ENCODE measurements at places on chromosomes 12 and 14.

DNA sequence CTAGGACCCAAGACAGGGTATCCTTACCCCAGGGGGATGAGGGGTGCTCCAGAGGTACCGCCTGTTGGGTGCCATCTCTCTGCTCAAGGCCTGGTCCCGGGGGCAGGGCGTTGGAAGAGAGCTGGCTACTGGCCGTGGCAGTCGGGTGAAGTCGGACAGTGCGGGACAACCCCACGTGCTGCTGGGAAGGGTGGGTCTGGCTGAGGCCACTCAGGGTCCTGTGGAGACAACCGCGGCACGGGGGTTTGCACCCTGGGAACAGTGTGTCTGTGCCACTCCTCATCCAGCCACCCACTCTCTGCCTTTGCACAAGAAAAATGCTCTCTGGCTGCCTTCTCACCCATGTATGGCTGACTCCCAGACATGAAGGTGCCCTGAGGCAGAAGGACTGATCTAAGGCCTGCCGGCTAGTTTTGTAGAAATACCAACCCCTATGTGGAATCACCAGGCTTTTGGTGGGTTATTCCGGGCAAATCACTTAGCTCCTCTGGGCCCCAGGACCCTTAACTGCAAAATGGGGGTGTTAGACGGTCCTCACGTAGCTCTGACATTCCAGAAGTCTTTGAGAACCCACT lies 56.5 kb downstream of the LTBP2 start:
- no peak for DNase-seq

DNA sequence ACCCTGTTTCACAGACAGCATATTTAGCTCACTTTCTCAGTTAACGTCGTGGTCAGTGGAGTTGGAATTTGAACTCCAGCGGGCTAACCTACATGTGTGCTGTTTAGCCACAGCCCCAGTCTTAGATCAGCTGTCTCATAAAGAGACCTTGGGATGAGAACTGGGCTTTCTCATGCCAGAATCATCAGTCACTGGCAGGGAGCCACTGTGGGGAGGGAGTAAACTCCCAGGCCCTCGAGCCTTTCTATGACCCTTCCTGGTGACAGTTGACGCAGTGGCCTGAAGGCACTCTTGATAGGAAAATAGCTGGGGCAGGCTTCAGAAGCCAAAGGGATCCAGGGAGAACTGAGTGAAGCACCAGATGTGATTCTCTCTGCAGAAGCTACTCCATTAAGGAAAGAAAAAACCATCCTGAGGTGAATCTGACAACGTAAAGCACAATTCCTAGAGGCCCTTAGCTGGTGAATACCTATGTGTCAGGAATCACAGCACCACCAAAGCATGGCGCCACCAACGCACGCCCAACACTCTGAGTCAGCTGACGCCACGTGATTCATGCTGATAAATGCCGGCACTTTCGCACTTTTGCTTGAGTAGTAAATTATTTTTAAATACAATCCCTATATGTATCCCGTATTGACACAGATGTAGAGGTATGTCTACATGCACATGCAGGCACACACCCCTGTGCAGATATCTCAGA lies 279.6 kb upstream of the TMEM132C start:
- DNase-seq, result no peak

GRCh38 chr14:101412739-101413138 lies 148.6 kb upstream of the DIO3 start:
- no peak for DNase-seq

- DNase-seq, result no peak
Observed at GRCh38 chr12:1291601-1292332, 300.7 kb downstream of the ERC1 start.

GRCh38 chr12:132660996-132661395 lies 26.1 kb downstream of the POLE start:
- DNase-seq, result no peak

- no peak for DNase-seq
Observed at GRCh38 chr12:82099216-82099615, 259.0 kb downstream of the CCDC59 start.

DNA sequence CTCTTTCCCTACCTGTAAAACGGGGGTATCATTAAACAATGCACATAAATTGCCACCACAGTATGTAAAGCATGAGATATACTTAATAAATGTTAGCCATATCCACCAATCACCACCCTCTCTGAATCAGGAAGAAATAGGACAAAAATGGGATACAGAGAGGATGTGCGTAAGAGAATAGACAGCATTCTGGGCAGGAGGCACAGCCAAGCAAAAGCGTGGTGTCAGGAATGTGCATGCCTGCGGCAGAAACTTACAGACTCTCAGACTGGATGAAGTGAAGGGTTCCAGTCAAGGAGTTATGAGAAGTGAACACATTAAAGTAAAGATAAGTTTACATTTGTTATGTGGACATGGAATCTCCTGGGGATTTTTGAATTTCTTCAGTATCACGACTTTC lies 121.7 kb upstream of the MDM1 start:
- no peak for DNase-seq

DNA sequence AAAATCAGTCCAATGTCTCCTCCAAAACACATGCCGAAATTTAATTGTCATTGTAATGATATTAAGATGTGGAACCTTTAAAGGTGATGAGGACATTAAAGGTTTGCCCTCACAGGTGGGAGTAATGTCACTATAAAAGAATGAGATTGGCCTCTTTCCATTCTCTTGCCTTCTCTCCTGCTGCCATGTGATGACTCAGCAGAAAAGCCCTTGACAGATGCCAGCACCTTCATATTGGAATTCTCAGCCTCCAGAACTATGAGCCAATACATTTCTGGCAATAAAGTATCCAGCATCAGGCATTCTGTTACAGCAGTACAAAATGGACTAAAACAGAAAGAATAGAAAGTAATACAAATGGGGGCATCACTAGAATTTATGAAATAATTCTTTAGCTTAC lies 609.7 kb downstream of the SLC16A7 start:
- DNase-seq, result no peak

GRCh38 chr14:21414137-21414631 lies 30.4 kb upstream of the SUPT16H start:
- DNase-seq, result no peak

DNA sequence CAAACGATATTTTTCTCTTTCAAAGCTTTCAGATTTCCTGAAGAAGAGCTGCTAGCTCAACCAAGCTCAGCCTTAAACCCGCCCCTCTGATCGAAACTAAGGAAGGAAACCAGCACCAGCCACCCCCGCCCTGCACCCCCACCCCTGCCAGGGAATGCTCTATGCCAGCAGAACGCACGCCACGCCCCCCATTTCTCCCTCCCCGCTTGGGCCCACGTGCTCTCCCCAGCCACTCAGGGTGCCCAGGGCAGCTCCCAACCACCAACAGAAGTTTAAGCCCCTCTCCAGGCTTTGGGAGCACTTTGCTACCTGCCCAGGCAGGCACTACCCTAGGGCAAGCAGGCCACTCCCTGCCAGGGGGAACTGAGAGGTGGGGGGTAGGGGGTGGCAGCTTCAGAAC lies 18.8 kb upstream of the KRT78 start:
- DNase-seq, result peak; percentile 41

GRCh38 chr12:124695861-124696260 lies 128.4 kb upstream of the NCOR2 start:
- DNase-seq, result no peak

DNA sequence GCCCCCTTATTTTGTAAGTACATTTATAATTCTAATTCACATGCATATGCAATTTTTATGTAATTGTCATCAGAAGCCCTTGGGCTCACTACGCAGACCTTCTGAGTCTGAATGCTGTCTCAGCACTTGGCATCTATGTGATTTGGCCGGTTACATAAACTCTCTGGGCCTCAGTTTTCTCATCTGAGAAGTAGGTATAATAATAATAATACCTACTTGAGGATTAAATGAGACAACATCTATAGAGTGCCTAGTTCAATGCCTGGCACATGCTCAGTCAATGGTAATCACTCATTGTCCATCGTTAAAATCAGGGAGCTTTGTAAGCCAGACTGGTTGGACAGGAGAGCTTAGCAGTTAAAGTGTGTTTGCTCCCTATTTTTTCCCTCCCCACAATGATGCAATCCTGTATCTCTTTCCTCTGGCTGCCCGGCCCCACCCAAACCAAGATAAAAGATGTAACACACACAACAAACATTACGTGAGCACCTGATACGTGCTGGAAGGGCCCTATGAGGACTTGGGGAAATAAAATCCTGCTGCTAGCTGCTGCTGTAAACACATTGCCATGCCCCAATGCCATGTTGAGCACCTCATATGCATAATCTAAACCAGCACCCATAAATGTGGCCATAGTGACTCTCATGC lies 235.0 kb downstream of the CRADD start:
- no peak for DNase-seq

- no peak for DNase-seq
Observed at GRCh38 chr12:110917961-110918360, 2.4 kb downstream of the MYL2 start.

GRCh38 chr12:12445165-12445881 lies 88.4 kb downstream of the BORCS5 start:
- DNase-seq, result no peak

- DNase-seq, result no peak
Observed at GRCh38 chr12:10740182-10740581, 17.1 kb upstream of the YBX3 start.

DNA sequence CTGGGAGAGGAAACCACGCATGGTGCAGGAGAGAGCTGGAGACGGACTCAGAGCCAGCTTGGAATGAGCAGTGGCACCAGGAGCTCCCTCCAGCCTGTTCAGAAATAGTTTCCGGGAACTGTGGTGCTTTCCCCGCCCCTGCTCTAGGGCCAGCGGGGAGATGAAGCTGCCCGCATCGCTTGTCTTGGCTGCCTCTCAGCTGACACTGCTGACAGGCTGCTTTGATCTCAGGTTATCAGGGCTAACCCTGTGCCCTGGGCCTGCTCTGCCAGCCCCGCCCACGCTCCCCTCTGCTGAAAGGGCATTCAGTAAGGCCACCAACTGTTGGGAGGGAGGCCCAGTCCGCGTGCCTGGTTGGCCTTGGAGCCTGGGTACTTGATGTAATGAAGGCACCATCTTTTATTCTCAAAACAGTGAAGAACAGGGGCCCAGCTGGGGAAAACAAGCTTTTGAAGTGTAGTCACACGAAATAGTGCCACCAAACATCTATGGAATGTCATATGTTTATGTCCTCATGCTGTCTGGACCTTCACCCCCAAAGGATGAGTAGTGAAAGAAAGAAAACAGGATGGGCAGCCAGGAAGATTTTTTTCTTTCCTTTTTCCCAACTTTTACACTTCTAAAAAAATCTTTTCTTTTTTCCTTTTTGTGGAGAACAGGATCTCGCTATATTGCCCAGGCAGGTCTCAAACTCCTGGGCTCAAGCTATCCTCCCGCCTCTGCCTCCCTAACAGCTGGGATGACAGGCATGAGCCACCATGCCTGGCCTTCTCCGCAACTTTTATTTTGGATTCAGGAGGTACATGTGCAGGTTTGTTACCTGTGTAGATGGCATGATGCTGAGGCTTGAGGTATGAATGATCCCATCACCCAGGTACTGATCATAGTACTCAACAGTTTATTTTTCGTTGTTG lies 115.9 kb upstream of the TBX3 start:
- no peak for DNase-seq

GRCh38 chr14:61636291-61636690 lies 59.0 kb upstream of the HIF1A start:
- no peak for DNase-seq

- DNase-seq, result no peak
Observed at GRCh38 chr12:130474599-130475269, 137.0 kb downstream of the PIWIL1 start.

GRCh38 chr12:53049571-53050318 lies at the start of gene TNS2:
TSS of gene TNS2 (plus strand) at chr12:53050065. CDS start at chr12:53050186, 121 bp downstream.
- DNase-seq, result no peak

GRCh38 chr12:68908076-68908475 lies 24.9 kb downstream of the CPM start:
- DNase-seq, result no peak

DNA sequence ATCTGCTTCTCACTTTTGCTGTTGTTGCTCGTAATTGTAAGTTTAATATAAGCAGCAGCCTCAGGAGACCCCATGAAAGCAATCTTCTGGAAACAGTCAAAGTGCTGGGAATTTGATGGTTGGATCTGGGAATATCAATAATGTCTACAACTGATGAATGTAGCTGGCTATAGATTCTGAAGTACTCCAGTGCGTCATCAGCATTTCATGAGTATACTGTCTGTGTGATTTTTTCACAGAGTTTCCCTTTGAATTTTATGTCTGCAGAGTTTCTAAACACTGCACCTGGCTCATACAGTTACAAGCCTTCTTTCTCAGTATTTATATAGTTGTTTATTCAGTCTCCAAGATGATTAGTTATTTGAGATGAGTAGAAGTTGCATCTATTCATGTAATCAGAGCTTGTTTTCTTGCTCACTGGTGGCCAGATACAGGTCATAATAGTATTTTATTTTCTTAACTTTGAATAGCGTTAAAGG lies 222.3 kb downstream of the RAD51B start:
- no peak for DNase-seq

DNA sequence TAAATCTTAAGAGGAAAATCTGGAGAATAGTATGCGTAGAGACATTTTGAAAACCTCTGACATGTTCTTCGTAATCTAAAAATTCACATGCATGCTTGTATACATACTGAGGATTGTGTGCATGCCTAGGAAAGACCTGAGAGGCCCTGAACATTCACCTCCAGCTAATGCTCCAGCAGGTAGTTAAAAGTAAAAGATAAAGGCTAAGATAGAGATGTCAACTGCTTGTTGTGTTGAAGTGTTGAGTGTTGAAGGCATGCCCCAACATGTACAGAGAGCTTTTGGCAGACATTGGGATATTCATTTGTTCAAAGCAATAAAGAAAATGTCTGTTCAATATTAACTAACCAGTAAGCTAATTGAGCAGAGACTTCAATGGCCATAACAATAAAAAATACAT lies 118.6 kb upstream of the SYT1 start:
- DNase-seq, result no peak

DNA sequence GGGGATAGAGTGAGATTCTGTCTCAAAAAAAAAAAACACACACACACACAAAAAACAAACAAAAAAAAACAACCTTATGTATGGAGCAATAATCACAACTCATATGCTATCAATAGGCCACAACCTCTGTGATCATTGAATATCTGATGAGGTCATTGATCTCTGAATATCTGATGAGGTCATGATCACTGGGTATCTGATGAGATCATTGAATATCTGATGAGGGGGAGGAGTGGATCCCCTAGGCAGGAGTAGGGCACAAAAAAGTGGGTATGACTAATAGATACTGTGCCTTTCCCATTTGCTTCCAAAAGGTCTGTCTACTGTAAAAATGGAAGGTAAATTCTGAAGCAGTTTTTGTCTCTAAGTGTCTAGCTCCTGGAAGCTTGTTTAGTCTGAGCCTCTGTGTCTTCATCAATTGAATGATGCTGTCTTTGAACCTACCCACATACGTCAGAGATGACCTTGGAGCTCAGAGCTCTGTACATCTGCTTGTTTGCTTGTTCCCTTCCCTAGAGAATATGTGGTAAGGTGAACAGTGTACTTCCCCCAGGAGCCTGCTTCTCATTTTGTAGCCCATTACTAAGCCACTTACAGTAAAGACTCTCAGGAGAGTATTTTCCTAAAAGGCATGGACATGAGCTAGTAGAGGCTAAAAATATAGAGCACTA lies 13.6 kb downstream of the PAH start:
- DNase-seq, result no peak
